Cortex of kidney (tissue), 1 donor: ENCODE measurements at places on chromosomes 7 and 10.

DNA sequence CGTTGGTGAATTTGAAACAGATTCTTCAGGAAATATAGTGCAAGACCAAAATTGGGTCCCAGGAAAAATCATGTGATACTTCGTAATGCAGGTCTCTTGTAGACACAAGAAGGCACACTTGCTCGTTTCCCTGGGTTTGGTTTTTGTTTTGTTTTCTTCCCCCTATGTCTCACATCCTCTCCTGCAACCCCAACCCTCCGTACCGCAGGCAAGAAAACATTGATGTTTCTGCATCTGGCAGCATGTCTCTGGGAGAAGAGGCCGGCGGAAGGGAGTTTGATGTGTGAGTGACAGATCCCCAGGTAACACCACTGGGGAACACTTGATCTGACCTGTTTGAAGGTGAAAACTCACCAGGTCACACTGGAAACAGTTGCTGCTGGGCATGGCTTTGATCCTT, 718.5 kb downstream of the AUTS2 start:
- no peak for DNase-seq

DNA sequence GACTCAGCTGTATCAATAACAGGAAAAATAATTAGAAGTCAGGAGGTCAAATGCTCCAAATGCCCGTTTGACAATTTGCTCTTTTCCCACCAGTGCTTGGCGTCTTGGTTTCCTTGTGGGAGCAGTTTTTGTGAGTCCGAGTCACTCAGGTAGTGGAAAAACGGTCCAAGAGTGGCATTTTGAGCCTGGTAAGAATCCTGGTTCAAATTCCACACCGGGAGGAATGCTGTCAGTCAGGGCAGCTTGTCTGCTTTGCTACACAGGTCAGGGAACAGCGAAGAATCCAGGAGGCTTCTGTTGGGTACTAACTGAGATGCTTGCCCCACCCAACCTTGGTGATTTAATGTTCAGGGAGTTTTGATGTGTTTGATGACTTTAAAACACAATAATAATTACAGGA, 209.5 kb downstream of the HERPUD2 start:
- no peak for DNase-seq

- no peak for DNase-seq
These were observed 121.9 kb downstream of the PLPP4 start for GRCh38 chr10:120578890-120579289.

DNA sequence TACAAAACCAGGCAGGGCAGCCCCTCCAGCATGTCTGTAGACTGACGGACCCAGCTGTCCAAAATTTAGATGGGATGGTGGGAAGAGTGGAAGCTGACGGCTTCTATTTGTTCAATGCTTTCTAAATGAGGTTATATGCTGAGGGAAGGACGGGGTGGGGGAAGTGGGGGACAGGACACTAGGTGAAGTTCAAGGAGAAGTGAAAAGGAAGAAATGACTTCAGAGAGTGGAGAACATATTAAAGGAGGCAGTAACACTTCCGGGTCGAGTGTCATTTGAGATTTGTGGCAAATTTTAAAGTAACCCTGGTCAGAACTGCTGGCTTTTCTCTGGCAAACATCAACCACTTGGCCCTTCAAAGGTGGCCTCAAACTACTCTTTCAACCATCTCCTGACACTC, 9.4 kb downstream of the PIP4K2A start:
- DNase-seq: no peak

GRCh38 chr10:36462194-36462593, 663.2 kb upstream of the ANKRD30A start:
- DNase-seq: no peak

- no peak for DNase-seq
These were observed 187.9 kb downstream of the ZNF365 start for GRCh38 chr10:62562101-62562500.

GRCh38 chr10:129938460-129938859, 25.6 kb downstream of the EBF3 start:
- DNase-seq: no peak

DNA sequence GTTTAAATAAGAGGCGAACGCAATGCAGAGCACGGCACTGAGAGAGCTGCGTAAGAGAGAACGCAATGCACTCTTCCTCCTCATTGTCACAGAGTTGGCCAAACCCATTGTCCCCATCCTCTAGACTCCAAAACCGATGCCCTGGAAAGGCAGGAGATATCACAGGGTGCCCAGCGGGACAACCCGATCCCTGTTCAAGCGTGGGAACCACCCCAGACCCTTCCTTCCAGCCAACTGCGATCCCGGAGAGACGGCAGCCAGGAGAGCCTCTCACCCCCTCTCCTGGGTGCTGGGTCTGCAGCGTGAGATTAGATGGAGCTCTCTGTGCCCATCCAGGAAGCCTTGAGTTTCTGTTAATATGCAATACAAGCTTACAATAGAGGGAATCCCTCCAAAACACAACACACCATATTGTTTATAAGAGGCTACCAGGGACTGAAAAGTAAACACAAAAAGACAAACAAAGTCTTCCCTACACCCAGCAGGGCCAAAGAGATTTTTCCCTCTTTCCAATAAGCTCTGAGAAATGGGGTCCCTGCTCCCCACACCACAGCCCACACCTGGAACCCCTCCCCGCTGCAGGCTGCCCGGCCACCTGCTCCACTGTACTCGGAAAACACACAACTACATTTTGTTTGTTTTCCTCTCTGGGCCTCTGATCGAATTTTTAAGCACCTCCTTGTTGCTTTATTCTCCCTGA, 187.6 kb downstream of the ADARB2 start:
- no peak for DNase-seq

DNA sequence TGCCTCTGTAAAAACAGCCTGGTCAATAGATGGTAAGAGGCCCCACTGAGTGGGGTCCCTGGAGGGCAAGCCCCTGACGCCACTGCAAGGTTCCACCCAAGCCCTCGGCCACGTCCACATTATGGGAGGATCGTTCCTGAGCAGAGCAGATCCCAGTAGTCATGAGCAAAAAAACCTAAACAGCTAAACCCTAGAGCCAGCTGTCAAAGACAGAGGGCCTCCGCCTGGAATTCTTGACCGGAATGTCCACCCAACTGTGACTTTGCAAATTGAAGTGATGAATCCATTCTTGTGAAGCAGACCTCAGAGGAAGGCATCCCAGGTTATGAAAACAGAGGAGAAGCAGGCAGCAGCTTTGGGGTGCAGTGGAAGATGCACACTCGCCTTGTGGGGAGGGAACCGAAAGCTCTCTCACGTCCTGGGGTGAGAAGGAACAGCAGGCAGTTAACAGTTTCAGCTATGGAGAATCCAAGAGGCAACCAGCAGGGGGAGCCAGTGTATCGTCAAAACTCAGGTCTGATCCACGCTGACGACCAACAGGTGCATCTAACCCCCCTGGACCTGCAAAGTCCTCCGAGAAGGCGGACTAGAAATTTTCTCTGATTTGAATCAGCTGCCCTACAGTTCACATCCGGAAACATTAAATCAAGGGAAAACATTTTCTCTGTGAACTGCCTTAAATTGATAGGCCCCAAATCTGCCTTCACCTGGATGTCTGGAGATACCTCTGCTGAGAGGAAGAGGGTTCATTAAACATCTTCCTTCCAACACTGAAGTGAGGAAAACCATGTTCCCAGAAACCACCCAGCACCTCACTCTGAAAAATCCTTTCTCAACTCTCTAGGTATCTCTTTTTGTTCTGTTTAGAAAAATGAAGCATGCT, 139.1 kb upstream of the PFKP start:
- no peak for DNase-seq
